ENCODE measurements at places on chromosomes 2 and 18.
A peak's percentile ranks its signal among the peaks of the same experiment; 100 is the strongest.

DNA sequence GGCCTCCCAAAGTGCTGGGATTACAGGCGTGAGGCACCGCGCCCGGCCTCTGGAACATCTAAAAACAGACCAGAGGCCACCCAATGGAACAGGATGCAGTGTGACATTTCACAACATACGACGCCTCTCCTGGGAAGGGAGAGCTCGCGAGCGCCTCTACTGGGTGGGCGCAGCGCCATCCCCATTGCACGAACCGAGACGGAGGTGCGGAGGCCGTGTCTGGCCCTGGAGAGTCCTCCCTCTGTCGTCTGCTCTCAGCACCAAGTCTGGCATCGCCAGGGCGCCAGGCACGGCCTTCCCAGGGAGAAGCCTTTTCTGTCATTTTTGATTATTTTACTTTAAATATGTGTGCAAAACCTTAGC, 9.4 kb upstream of the GBX2 start:
- DNase-seq, result no peak

DNA sequence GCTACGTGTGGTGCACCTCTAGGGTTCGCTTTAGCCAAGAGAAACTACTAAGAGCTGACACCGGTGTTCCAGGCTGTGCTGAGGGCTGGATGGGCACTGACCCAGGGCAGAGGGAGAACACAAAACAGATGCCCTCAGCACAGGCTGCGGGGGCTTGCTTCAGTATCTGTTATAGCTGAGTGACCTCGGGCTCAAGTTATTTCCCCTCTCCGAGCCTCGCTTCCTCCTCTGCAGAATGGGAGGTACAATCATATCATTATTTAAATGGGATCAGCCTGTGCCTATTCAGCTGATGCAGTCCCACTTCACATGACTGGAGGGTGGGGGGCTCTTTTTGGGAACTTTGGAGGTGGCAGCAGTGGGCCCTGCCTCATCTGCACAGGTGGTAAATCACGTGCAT, 156.1 kb upstream of the APCDD1 start:
- DNase-seq, result no peak

DNA sequence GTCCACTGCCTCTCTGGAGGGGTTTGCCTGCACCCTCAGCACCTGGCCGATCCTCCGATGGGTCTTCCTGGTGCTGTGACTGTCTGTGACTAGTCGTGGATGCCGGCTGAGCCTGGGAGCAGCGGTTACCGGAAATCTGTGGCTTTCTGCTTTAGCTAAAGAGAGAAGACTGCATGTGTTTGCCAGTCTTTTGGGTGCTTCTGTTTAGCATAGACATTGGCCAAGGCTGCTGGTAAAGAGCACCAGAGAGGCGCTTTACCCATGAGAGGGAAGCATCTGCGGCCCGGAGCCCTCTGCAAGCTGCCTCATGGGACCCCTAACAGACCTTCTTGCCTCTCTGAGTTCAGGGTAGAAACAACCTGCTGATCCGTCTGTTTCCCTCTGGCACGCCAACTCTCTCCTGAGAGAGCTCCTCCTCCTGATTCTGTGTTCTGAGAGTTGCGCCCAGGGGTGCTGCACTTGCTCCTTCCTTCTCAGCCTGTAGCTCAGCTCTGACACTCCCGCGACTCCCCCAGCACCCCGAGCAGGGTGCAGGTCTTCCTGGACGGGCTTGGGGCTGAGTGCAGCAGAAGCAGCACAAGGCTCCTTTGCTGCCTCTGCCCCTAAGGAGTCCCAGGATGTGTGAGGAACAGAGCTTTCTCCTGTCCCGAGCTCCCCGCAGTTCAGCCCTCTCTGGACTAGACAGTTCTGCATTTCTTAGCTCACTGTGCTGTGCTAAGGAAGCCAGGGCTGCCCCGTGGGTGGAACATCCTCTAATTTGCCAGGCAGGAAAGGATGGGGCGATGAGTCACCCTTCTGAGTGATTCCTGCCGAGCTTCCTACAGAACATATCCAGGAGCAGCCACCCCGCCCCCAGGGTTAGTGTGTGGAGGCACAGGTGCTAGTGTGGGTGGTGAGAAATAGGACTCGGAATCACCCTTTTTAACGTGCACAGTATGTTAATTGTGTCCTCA, 203.2 kb downstream of the SH3RF3 start:
- peak; percentile 93 for DNase-seq

DNA sequence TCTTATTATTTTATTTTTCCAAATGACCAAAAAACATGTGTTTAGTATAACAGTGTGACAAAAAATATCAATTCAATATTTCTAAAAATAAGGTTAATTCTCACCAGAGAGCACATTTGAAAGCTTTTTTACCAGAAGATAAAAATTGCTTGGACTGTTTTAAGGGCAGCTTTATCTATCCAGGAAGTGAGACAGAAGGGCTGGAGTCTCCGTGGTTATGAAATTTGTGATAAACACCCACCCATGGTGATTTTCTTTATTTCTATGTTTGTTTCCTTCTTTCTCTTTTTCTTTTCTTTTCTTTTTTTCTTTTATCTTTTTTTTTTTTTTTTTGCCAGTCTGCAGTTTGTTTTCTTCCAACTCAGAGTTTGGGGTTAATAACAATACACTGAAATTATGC, 298.5 kb downstream of the PIEZO2 start:
- no peak for DNase-seq

GRCh38 chr2:230737791-230738226, 25.2 kb downstream of the CAB39 start:
- no peak for DNase-seq

- no peak for DNase-seq
These were observed 17.6 kb upstream of the POU3F3 start for GRCh38 chr2:104836265-104836664.

DNA sequence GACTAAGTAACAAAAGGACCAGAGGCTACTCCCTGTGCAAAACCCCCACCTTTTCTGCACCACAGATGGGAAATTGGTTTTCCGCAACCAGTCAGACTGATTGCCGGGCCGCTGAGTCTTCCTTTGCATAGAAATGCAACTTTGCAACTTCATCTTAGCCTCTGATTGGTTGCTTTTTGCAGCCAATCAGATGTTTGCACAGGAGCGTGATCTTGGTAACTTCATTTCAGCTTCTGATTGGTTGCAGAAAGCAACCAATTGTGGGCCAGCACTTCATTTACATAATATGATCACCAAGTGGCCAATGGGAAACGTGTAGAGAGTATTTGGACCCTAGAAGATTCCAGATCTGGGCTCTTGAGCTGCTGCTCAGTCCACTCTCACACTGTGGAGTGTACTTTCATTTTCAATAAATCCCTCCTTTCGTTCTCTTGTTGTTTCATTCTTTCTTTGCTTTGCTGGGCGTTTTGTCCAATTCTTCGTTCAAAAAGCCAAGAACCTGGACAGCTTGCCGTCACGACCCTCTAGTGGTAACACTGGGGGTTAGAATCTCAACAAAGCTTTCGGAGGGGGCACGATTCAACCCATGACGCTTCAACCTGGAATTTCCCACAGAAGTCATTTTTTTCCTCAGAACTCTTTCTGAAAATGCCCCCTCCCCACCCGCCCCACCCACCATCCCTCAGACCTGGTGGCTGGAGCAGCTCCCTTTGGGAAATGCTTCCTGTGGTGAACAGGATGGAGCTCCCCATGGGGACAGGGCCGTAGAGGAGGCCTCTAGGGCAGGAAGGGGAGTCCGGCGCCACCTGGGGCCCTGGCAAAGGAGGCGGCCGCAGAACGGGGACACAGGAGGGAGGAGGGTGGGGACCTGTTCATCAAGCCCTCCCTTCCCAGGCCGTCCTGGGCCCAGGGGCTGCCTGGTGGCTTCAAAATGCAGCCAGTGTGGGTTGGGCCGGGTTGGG, 31.8 kb upstream of the KCNF1 start:
- DNase-seq, result no peak

DNA sequence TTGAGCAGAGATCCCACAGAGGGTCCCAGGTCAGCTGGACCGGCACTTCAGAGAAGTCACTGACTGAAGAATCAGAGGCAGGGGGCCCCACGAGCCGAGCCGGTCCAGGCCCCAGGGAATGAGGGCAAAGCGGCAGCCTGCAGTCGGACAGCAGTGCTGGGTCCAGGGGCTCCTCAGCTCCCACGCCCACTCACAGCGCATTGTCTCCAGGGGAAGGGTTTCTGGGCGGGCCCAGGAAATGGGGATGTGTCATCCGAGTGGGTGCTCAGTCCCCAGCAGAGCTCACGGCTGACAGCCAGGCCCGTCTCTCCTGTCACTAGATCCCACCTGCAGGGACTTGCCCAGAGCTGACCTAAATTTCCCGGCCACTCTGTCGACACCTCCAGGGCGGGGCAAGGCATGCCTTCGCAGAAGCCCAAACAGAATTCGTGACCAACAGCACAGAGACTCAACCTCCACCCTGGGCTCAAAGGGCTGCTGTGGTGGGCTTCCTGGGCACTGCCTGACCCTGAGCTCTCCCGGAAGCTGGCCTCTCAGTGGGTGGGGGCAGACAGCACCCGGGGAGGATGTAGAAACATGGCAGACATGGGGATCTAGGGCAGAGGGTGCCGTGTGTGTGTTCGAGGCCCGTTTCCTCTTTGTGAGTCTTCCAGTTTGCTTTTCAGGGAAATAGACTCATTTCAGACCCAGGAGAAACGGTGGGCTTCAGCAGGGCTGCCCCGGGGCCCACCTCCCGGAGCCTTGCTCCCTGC, 42.1 kb upstream of the TAF1B start:
- peak; percentile 56 for DNase-seq

GRCh38 chr2:214135966-214136365, 274.9 kb upstream of the VWC2L start:
- DNase-seq, result peak; percentile 2

DNA sequence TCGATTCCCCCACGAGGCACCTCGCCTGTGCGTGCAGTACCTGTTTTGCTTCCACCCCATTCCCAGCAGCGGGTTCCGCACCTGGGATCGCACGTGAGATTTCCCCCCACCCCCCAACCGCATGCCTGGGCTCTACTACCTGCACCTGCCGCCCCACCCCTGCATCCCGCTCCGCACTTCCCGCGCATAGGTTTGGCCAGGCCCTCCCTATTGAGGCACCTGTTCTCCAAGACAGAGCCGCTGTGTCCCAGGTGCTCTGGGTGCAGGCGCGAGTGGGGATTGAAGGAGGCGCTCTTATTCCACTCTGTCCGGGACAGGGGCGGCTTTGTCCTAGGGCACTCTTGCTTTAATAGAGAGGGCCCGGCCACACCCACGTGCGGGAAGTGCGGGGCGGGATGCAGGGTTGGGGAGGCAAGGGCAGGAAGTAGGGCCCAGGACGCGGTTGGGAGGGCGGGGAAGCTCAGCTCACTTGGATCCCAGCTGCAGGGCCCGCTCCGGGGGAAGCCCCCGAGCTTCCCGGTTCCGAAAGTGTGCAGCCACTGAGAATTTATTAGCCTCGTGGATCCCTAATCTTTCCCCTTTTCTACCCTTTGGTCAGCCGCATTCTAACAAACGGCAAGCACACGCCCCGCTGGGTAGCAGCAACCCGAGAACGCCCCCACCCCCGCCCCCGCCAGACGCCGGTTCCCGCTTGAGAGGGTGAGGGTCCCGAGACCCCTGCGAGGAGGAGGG, 670 bp upstream of the MOCOS start:
- no peak for DNase-seq

DNA sequence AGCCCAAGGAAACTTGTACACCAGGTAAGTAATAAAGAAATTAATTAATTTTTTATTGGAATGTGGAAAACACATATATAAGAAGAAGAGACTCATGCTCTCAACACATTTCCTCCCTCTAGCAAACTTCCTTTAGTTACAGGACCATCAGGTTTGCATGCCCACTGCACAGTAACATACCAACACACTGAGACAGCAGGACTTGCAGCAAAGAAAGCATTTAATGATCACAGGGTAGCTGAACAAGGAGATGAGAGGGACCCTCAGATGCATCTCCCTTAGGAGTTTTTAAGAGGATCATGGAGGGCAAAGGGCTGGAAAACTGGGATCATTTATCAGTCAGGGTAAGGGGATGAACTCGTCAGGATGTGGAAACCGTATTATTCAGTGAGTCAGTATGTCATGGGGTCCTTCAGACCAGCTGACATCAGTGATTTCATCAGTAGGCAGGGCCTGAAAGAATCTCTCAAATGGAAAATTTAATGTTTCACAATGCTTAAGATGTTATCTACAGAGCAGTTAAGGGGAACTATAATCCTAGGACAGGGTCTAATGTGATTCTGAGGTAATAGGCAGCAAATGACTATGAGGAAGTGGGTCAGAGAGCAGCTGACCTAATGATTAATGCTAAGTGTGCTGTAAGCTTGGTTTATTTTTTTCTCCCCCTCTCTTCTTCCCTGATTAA, 193.8 kb upstream of the RND3 start:
- peak; percentile 82 for DNase-seq

DNA sequence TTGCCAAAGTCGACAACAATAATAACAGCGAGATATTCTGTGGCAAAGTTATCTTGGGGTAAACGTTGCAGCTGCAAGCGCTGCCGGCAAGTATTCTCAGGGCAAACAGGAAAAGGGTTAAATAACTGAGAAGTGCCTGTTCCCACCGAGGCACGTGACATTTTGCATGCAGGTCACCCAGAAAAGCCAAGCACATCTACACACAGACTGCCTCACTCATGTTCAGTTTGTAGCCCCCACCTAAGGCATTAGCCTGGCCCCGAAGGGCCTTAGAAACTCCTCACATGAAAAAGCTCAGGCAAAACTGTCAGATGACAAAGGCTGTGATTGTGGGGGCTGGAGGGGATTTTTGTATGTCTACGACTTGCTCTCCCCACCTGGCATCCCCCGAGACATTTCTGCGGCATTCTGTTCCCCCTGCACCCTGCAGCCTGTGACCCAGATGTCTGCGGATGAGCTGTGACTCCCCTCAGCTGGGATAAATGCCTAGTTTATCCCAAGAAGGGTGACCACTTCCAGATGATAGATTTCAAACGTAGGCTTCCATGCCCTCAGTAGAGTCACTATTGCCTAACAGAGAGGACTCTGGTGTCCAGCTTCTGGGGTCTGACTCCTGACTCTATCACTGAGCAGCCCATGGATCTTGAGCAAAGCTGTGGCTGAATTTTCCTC, 215.2 kb upstream of the SIX2 start:
- no peak for DNase-seq

- DNase-seq, result no peak
These were observed 155.6 kb downstream of the TTC27 start for GRCh38 chr2:32783469-32783868.

GRCh38 chr18:69215161-69215560, 185.5 kb upstream of the DOK6 start:
- no peak for DNase-seq

GRCh38 chr2:223832241-223832903, 5.0 kb downstream of the AP1S3 start:
- DNase-seq, result no peak

DNA sequence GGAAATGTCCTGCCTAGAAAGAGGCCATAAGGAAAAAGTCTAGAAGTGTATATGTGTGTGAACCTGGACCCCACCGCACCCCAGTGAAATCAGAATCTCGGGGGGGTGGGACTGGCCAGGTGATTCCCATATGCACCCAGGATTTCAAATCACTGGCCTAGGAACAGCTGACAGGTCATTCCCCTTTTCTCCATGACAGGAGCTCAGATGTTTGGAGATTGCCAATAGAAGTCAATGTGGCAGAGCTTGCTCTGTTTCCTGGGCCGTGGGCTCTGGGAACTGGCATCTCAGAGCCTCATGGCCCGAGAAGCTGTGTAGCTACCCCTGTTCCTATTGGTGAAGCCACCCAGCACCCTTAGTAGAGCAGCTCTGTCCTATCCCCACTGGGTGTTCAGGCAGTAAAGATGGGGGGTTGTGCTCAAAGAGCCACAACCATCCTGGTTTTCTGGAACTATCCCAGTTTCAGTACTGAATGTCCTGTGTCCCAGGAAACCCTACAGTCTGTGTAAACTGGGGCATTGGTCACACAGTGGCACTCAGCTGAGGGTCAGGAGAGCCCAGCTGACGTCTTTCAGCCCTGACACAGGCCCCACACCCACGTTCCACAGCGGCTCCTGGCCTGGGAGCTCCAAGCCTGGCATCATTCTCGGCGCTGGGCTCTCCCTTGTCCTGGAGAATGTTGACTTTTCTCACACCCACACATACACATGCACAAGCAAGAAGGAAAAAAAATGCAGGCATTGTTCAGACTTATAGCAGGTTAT, 18.9 kb downstream of the GNLY start:
- peak; percentile 86 for DNase-seq

All from skeletal muscle cell (primary cell).